T1000 (cell line): ENCODE measurements at places on chromosomes 3 and 15.

DNA sequence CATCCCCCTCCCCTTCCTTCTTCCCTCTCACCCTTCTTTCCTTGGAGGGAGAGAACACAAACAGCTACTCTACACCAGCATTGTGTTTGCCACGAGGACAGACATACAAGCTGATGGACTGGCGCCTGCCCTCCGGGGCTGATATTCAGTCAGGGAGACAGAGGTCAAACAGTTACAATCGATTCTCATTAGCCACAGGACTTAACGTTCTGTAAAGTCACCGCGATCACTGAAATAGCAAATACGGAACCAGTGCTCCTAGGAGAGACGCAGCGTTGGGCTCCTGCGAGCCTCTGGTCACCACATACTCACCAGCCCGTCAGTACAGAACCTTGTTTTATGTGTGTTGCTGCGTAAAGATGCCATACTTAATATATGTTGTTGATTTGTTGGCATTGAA is 108.8 kb downstream of the LRRK1 start:
- no peak for DNase-seq

DNA sequence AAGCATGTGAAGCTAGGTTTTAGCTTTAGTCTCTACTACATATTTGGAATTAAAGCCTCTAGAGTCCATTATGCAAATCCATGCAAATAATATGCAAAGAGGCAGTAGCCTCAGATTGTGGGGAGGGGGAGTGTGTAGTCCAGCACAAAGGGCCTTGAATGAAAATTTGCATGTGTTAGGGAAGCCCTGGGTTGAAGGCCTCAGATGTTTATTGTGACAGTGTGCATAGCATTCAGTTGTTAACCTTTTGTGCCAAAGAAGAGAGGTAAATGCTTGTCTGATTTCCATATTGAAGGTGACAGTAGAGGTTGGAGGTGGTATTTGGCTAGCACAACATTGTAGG is 24.5 kb upstream of the BFSP2 start:
- DNase-seq: no peak

GRCh38 chr15:52103217-52104207 is 9.1 kb downstream of the BCL2L10 start:
- DNase-seq: peak; percentile 36

GRCh38 chr3:4908433-4909156 is 70.6 kb upstream of the BHLHE40 start:
- no peak for DNase-seq

GRCh38 chr3:183285318-183285717 is 32.3 kb downstream of the B3GNT5 start:
- DNase-seq: no peak

- no peak for DNase-seq
These were observed 22.6 kb downstream of the SFMBT1 start for GRCh38 chr3:53023072-53023823.

DNA sequence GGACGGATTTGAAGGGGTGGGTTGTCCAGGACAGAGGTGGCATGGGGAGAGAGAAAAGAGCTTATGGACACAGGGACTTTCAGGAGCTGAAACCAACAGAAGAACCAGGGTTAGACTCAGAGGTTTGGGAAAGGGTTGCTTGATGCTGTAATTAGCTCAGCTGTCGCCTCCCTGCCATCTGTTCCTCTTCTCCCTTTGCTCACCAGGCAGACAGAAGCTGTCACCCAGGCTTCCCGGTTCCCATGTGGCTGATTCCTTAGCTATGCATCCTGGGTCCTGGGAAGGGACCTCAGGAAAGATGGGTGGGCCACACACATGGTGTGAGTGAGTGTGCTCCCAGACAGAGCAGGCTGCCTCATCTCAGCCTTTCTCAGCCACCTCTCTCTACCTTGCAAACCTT is 14.1 kb downstream of the PTPN23 start:
- DNase-seq: no peak

DNA sequence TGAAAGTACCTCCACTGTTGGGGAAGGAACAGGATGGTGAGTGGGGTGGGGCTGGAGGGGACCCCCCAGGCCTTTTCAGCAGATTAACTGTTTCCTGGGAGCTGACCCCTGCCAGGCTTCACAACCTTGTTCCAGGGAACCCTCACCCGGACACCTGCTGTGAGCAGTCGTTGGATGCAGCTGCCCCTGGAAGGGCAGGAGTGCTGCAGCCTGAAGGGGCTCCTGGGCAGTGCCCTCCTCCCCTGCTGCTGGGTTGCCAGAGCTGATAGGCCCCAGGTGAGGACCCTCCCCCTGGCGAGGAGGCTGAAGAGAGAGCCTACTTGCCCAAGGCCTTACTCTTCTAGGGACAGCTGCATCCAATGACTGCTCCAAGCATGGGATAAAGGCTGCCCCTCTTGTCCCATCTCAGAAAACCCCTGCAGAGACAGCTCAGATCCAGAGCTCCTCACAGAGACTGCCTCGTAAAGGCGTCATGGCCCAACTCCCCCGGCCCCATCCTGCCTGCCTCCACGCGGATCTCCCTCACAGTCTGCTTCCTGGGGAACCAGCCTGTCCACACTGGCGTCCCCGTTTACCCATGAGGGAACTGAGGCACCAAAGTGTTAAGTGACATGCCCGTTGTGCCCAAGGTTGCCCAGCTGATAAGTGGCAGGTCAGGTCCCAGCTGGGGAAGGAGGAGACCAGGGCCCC is 193.4 kb upstream of the LINGO1 start:
- no peak for DNase-seq

DNA sequence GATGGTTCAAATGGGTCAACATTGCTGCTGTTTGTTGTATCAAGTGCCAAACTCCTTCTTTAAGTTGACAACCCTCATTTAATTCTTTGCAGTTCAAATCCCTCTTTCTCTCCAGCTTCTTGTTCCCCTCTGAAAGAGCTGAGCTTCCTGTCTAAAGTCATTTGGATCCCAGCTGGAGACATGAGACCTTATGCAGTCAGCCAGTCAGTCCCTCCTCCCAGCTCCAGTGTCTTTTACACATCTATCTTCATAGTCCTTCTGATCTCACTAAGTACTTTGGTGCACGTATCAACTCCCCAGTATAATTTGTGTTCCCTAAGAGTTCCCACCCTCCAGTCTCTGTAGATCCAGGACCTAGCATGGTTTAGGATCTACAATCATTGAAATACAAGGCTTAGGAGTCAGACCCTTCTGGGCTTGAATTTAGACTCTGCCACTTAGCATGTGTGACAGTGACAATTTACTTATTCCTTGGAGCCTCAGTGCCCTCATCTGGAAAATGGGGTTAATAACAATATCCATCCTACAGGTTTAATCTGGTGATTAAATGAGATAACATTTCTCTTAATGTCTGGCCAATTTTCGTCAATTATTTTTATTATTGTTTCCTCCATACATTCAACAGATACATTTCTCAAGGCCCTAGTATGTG is 102.8 kb upstream of the SEMA6D start:
- no peak for DNase-seq

GRCh38 chr3:58018892-58019742 is 10.9 kb downstream of the FLNB start:
- no peak for DNase-seq

GRCh38 chr15:70014860-70015490 is 82.7 kb downstream of the TLE3 start:
- DNase-seq: no peak

DNA sequence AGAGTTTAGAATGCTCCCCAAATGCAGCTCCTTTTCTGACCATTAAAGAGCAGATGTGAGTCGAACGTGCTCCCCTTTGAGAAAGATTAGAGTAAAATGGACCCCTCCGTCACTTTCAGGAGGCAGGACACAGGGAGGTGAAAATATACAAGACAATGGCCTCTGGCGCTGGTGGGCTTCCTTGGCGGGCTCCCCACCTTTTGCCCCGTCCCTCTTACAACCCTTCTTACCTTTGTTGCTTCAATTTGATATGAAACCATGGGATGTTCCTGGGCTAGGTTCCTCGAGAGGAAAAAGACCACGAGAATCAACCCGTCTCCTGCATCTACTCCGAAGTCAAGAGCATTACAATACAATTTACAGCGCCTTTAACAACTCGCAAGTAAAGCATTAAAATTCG is 214.2 kb downstream of the MEIS2 start:
- no peak for DNase-seq

- DNase-seq: no peak
These were observed 104.4 kb downstream of the FMN1 start for GRCh38 chr15:33089878-33090757.

DNA sequence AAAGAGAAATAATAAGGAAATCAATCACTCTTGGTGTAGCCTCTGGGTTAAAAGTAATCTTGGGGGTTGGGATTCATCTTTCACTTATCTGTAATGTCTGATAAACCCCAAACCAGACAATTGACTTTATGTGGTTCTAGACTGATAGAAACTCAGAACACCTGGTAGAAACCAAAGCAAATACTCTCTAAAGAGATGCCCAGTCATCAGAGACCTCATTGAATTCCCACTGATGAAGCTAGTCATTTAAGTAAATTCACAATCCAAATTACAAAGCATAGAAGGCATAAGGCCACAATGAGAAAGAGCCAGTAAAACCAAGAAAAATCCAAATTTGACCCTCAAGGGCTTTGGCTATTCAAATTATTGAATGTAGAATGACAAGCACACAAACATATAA is 250.6 kb downstream of the MBNL1 start:
- no peak for DNase-seq

GRCh38 chr3:126858401-126858800 is 124.5 kb upstream of the PLXNA1 start:
- no peak for DNase-seq

DNA sequence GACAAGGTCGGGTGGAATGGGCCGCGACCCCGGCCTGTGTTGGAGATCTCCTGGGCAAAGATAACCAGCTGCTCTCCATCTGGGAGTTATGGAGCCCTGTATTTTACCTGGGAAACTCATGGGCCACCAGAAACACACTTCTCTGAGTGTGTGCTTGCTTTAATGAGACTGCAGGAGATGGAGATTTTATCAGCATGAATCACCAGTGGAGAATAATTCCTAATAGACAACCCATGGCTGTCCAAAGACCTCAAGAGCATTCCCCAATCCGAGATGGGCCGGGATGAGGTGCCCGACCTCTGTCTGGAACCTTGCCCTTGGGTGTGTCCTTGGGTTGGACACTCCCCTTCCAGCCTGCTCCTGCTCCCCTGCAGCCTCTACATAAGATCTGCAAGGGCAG is 389.3 kb downstream of the GABRG3 start:
- no peak for DNase-seq

DNA sequence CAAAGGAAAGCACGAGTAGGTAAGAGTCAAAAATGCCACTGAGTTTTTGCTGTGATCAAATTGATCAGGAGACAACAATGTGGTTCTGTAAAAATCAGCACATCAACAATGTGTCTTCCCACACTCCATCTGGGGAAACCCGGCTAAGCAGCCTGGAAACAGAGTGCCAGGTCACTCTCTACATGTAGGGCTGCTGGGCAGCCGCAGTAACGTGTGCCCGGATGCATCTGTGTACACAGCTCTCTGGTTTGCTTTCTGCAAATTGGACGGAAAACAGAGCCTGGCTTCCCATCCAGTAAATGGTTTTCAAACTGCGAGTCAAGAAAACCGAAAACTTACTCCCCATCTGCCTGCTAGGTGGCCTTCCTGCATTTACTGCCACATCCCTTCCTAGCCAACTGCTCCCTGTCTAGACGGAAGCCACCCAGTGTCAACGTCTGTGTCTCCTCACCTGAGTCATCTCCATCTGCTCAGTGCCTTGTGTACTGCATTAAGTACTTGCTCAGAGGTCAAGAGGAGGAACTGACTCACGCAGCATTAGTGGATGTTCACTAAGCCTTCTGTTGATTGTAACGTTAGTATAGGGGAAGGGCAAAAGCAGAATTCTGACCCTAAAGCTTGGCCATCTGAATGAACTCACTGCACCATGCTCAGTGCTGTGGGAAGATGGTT is 124.1 kb downstream of the TJP1 start:
- DNase-seq: peak; percentile 12

- no peak for DNase-seq
These were observed 37.4 kb downstream of the CHST14 start for GRCh38 chr15:40508216-40508615.

GRCh38 chr3:101243285-101244211 is 76.8 kb downstream of the IMPG2 start:
- no peak for DNase-seq

DNA sequence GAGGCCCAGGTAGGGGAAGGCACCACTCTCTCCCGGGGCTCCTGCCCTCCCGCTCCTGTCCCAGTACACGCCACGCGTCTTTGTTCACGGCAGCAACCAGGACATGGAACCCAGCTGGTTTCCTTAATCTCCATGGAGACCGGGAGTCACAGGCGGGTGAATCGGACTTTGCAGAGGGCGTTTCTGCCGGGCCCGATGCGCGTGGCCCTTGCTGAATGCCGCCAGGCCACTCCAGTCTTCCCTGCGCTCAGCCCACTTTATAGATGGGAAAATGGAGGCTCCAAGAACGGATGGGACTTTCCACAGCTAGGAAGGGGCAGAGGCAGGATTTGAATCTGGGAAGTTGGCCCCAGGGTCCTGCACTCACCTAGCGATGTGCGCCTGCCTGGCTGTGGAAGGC is 7.4 kb downstream of the PLXND1 start:
- no peak for DNase-seq
